ENCODE measurements at places on chromosomes 3 and 15. TPM values are rescaled to one million over a fixed set of nuclear protein-coding genes. Genes with fewer than 3 reads are reported as not detected.

STX19 gene
- total RNA-seq = 1.3 TPM

ABHD6 gene
- total RNA-seq = 15.7 TPM

SPTBN5 gene
- 4.2 TPM for total RNA-seq

TRIM71 gene
- total RNA-seq = 26.5 TPM

THOC7 gene
- 53.0 TPM for total RNA-seq

DUOXA2 gene
- total RNA-seq = 0.17 TPM

VEPH1 gene
- total RNA-seq = 8.6 TPM

SNTN gene
- not detected for total RNA-seq

SLC22A13 gene
- 0.60 TPM for total RNA-seq

UQCRC1 gene
- total RNA-seq = 273 TPM

Measured in type B pancreatic cell (in vitro differentiated cells).